Urinary bladder (tissue), 4 donors: ENCODE measurements at places on chromosomes 2 and 18. TPM values are rescaled to one million over a fixed set of nuclear protein-coding genes. Genes with fewer than 3 reads are reported as not detected.

SYT4 gene
- 6.2 TPM for total RNA-seq

QPCT gene
- total RNA-seq = 7.9 TPM

FAM237A gene
- total RNA-seq = not detected

CHRNA1 gene
- total RNA-seq = 6.3 TPM

BMP10 gene
- not detected for total RNA-seq

HNMT gene
- total RNA-seq = 179 TPM

CYS1 gene
- total RNA-seq = 7.2 TPM

PAX8 gene
- total RNA-seq = 0.26 TPM

COL3A1 gene
- 20,765 TPM for total RNA-seq

CNDP1 gene
- total RNA-seq = 0.16 TPM

SLC8A1 gene
- 280 TPM for total RNA-seq

CDCA7 gene
- total RNA-seq = 10.1 TPM

DSEL gene
- total RNA-seq = 49.3 TPM

MSGN1 gene
- not detected for total RNA-seq

ZEB2 gene
- total RNA-seq = 307 TPM

PAX3 gene
- total RNA-seq = 3.3 TPM

DLX2 gene
- not detected for total RNA-seq
